ENCODE measurements at places on chromosomes 2 and 18.

DNA sequence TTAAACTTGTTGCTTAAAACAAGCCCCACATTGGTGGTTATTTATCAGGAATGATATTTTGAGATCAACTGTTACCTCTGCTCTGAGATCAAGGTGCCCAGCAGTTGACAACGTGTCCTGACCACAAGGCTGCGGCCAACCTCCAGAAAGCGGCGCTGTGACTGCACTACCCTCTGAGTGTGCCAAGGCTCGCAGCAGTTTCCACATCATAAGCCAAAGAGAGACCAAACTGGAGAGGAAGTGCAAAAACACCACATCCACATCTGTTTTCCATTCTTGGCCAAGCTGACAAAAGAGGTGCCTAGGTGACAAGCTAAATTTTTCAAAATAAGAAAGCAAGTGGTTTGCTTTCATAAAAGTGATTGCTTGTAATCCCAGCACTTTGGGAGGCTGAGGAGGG, 410.8 kb upstream of the POU3F3 start:
- peak; percentile 83 for DNase-seq

- no peak for DNase-seq
These were observed 210.9 kb downstream of the L3MBTL4 start for GRCh38 chr18:6203791-6204190.

GRCh38 chr2:205565142-205565522, 117.2 kb upstream of the NRP2 start:
- DNase-seq = no peak

- no peak for DNase-seq
These were observed 24.5 kb upstream of the LPIN2 start for GRCh38 chr18:3037423-3037915.

GRCh38 chr2:73764945-73765344, 15.0 kb downstream of the DUSP11 start:
- DNase-seq = no peak

DNA sequence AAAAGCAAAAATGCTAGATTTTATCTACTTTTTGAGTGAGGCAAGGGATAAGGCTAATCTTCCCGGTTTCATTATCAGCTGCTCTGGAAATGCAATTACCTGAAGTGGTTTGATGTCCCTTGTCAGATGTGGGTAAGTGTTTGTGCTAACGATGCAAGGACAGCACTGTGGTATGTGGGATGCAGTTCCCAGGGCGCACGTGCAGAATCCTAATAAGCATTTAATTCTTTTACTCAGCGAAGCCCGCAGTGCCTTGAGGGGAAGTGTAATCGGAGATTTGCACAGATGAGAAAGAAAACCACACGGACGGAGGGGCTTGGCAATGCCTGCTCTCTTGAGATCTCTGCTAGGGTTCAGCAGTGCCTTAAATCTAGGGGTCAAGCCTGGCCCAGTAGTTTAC, 108.5 kb upstream of the LYPD6 start:
- DNase-seq = no peak

- no peak for DNase-seq
These were observed 41.6 kb downstream of the SEMA4F start for GRCh38 chr2:74695663-74696062.

GRCh38 chr2:58039170-58039611, 7.4 kb upstream of the VRK2 start:
- no peak for DNase-seq

- no peak for DNase-seq
These were observed at the start of gene ZSWIM2 for GRCh38 chr2:186848873-186849578. Gene ZSWIM2, minus strand, starts transcription at chr2:186849170. Its CDS starts 40 bp downstream, at chr2:186849130.

- DNase-seq = no peak
These were observed 111.5 kb upstream of the COPS8 start for GRCh38 chr2:236974148-236974547.

GRCh38 chr18:40431071-40431985, 1523.7 kb upstream of the PIK3C3 start:
- DNase-seq = no peak

GRCh38 chr18:44062345-44062744, 618.3 kb upstream of the SETBP1 start:
- DNase-seq = no peak

DNA sequence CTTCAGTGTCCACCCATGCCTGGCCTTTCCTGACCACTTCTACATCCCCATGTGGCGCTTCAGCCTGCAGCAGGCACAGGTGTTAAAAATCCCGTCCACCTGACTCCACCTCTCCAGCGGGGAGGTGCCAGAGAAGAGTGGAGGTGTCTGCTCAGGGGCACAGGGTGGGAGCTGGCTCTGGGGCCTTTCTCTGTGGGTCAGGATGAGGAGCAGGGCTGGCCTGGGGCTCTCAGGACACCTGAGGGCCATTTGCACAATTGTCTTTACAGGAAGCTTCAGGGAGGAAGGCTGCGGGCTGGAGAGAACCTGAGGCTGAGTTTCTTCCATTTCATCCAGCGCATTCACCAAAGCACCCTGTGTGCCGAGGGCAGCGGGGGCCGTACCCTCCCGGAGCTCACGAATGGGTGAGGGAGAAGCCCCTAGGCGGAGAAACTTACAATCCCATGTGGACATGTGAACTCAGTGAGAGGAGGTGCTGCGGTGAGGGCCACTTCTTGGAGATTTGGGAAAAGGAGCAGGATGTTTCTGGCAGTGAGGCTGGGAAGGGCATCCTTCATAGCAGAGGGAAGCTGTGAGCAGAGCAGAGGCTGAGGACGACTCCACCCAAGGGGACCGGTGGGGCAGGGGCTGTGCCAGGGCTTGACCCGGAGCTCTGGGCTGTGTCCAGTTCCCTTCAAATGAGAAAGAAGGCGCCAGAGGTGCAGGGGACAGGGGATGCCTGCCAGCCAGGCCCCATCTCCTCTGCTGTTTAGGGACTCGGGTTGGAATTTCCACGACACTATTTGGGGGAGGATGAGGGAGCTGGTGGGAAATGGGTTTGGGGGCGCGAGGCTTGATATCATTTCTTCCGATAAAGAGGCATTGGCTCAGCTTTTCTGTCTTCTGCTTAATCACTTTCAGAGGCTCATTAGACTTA, 155.2 kb upstream of the MYCN start:
- no peak for DNase-seq

- no peak for DNase-seq
These were observed at the start of gene GTF2A1L for GRCh38 chr2:48617618-48618017. Gene GTF2A1L, plus strand, starts transcription at chr2:48617856. Its CDS starts 19 bp downstream, at chr2:48617875.

DNA sequence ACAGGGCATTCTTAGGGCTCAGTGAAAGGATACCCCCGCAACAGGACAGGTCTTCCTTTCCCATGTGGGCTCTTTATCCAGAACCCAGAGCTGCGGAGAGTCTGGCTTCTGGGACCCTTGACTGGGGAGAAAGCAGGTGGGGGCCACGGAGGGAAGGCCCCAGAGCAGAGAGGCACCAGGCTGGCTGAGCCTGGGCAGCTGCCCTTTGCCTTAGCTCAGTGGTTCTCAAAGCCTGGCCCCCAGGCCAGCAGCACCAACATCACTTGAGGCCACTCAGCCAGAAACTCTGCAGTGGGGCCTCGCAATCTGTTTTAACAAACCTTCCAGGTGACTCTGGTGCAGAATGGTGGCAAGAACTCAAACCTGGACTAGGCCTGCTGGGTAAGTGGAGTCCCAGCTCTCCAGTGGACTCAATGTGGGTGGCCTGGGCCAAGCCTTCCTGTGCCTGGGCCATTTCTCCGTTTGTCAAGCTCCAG, 1.6 kb upstream of the TMEM37 start:
- DNase-seq = no peak

- DNase-seq = no peak
These were observed 101.8 kb downstream of the COL6A3 start for GRCh38 chr2:237312021-237312755.

GRCh38 chr2:139876321-139876720, 1096.1 kb upstream of the NXPH2 start:
- no peak for DNase-seq

- no peak for DNase-seq
These were observed 52.6 kb downstream of the VRK2 start for GRCh38 chr2:58099096-58099769.

GRCh38 chr2:15673919-15674636, 82.4 kb downstream of the DDX1 start:
- DNase-seq = no peak

DNA sequence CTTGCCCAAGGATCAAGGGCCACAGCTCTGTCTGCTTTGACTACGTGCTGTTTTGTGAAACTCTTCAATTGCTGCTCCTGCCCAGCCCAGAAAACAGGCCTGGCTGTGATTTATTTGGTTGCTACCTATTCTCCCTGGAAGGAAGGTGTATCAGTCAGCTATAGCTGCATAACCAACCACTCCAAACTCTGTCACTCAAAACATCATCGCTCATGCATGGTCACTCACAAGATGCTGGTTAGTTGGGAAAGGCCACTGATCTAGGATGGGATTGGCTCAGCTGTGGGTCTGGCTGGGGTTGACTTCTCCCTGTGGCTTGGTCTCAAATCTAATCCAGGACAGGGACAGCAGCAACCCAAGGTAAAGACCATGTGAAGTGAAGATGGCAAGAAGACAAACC, 14.6 kb downstream of the TEX51 start:
- no peak for DNase-seq

DNA sequence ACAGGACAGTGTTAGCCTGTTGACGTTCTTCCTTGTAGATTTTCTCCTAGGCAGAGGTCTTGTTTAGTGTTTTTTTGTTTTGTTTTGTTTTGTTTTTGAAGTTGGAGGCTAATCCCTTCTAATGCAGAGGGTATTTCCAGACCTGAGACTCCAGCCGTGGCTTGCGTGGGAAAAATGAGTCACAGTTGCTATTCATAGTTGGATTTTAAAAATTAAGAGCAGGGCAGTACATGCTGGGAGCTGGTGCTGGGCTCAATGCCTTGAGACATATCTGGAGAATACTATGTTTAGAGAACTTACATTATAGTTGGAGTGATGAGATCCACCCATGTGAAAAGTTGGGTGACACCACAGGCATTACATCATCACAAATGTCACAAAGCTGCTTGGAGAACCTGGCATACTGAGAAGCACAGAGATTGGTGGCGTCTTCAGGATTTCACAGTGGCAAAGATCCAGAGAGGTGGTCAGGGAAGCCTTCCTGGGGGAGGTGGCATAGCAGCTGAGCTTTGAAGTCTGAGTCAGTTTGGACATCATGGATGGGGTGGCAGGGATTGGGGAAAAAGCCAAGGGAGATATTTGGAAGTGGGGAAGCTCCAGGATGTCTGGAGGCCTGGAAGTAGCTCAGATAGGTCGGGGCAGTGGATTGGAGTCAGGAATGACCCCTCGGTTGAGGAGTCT, 249.4 kb downstream of the LOXHD1 start:
- DNase-seq = no peak

GRCh38 chr18:64993695-64994094, 757.1 kb upstream of the CDH7 start:
- DNase-seq = no peak

DNA sequence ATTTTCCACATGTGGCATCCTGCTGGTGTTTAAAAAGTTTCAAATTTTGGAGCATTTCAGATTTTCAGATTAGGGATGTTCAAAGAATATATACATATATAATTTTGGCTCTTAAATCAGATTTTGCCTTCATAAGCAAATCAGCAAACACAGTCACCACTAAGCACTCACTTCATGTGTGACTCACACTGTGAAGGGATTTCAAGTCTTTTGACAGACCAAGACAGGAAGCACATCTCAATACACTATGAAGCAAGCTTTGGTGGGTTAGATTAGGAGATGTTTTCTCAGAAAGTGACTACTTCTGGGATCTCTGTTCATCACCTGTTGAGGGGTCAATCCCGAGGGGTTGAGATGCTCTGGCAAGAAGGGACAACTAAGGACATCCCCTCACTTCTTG, 227.8 kb upstream of the RBBP8 start:
- no peak for DNase-seq

- DNase-seq = no peak
These were observed 29.9 kb upstream of the OTOS start for GRCh38 chr2:240170354-240170735.

DNA sequence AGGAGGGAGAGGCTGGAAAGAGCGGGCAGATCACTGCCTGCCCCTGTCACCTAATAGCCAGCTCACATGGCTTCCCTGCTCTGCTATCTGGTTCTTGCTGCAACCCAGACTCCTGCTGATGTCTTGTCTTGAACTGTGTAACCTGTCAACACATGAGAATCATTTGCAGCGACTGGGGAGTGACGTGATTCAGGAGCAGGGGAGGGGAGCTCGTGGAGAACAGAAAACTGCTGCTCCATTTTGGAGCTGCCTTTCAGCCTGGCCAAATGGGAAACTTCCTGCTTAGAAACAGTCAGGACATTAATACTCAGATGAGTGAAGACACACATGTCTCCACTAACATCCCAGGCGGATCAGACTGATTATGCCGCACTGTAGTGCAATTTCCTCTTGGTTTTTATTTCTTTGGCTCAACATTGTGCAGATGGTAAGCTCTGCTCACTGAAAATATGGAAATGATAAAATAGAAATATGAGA, 38.1 kb downstream of the RPL37A start:
- no peak for DNase-seq

GRCh38 chr2:105134081-105134480, 96.2 kb downstream of the MRPS9 start:
- DNase-seq = no peak

GRCh38 chr2:112606547-112606946, 22.1 kb downstream of the CHCHD5 start:
- no peak for DNase-seq

- peak; percentile 32 for DNase-seq
These were observed 17.0 kb upstream of the SCYGR1 start for GRCh38 chr2:227404585-227405271.

DNA sequence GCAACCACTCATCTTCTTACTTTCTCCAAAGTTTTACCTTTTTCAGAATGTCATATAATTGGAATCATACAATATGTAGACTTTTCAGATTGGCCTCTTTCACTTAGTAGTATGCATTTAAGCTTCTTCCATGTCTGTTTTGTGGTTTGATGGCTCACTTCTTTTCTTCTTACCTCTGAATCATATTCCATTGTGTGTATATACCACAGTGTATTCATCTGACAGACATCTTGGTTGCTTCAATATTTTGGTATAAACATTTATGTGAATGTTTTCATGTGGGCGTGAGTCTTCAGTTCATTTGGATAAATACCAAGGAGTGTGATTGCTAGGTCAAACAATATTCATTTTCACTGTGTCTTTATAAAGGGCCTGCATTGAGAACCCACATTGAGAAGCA, 136.1 kb upstream of the NOSTRIN start:
- peak; percentile 16 for DNase-seq

GRCh38 chr18:70415823-70416488, 127.1 kb downstream of the SOCS6 start:
- no peak for DNase-seq

DNA sequence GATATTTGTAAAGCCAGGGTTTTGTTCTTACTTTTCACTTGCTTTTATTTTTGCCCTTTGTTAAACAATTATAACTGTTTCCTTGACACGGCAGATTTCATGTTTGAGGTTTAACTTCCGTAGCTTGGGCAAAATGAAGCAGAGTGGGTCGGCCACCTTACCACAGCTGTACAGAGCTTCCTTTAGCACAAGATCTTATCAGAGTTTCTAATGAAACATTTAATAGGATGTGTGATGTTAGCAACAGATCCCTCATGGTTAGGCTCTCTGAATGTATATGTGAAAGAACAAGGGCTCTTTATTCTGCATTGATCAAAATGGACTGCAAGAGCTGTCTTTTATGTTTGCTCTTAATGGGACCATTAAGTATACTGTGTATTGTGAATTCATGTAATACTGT, 22.3 kb downstream of the RNF125 start:
- DNase-seq = peak; percentile 93

- no peak for DNase-seq
These were observed 277.7 kb upstream of the ACVR2A start for GRCh38 chr2:147567136-147567535.
